Glutamatergic neuron (in vitro differentiated cells): ENCODE measurements at places on chromosomes 13 and 19.
A peak's percentile ranks its signal among the peaks of the same experiment; 100 is the strongest.

- DNase-seq: peak; percentile 95
Measured at GRCh38 chr19:53196777-53197396, 3.7 kb upstream of the ZNF665 start.

- peak; percentile 13 for DNase-seq
Measured at GRCh38 chr19:38731654-38732301, 12.5 kb downstream of the CAPN12 start.

GRCh38 chr13:44089452-44089851 is 209.7 kb downstream of the LACC1 start:
- no peak for DNase-seq

GRCh38 chr13:97329331-97329730 is 104.6 kb upstream of the RAP2A start:
- no peak for DNase-seq

- no peak for DNase-seq
Measured at GRCh38 chr19:3760871-3761361, 576 bp downstream of the APBA3 start.

- DNase-seq: no peak
Measured at GRCh38 chr13:97724450-97724849, 229.0 kb upstream of the IPO5 start.

GRCh38 chr19:50797781-50798658 is 7.8 kb downstream of the ACP4 start:
- DNase-seq: no peak
